ENCODE measurements at places on chromosomes 12 and 14.

GRCh38 chr12:94244165-94245133 is 96.1 kb downstream of the PLXNC1 start:
- DNase-seq: no peak

GRCh38 chr12:5257763-5258495 is 174.0 kb upstream of the NTF3 start:
- no peak for DNase-seq

- DNase-seq: no peak
Measured at GRCh38 chr14:42565556-42565955, 958.9 kb downstream of the LRFN5 start.

- no peak for DNase-seq
Measured at GRCh38 chr12:7113389-7113871, 4.4 kb upstream of the C1RL start.

DNA sequence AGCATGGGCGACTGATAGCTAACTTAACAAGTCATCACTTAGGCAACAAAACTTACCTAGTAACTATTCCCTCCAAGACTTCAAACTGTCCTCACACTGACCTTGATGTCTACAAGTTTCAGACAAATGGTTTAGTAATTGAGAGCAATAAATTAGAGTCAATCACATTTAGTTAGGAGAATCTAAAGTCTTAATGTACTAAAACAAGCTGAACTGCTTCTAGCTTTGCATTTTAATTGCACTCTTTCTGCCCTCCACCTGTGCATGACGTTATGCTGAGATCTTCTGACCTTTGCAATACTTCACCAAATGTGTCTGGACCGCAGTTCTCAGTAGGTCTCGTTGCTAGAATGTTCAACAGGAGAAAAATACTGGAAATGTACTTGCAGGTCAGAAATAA is 158.0 kb downstream of the PIK3C2G start:
- DNase-seq: no peak

DNA sequence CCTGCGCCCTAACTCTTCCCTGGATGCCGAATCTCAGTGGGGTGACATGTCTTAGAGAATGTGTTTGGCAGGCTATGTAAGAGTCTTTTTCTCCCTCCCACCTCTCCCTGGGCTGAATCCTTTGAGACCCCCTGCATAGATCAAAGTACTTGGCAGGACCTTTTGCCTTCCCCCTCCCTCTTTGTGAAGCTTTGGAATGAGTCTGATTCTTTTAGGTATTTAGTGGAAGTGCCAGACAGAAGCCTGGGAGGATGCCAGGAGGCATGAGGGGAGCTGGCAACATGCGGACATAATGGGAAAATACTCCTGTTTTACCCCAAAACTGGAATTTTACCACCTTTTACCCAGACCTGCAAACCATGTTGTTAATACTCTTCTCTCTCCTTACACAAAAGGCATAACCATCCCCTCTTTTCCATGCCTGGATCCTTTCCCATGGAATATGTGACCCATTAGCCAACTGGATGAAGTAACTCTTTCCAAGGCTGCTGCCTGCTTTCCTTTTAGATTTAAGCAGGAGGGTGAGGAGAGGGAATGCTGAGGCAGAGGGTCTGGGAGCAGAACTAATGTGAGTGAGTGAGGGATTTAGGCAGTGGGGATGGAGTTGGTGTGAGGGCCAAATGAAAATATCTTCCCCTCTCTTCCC is 41.7 kb downstream of the TTLL5 start:
- DNase-seq: no peak

DNA sequence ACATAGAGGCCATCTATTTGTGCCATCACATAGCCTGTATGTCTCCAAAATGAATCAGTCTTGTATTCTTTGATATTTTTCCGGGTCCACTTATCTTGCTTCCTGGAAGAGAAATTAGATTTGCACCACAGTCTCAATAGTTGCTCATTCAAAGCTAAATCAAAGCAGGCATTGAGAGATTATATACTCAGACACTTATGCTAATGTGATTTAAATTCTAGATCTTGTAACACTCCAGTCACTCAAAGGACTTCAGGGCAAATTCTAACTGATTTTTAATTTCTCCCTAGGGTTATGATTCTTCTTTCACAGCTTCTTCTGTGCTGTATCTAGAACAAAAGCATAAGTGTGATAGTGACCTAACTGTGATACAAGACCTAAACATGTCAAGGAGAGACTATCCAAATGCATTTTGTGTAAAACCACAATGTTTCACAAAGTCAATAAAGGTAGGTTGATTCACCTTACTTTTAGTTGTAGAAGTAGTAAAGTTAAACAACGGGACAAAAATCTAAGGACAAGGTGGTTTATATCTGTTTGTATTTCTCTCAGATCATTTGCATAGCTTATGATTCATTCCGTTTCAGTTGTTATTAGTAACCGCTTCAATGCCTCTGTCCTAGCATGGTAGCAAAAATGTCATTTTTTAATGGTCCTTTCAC is 26.8 kb downstream of the PLBD1 start:
- DNase-seq: no peak

- no peak for DNase-seq
Measured at GRCh38 chr12:56631790-56632700, 1.9 kb upstream of the BAZ2A start.

GRCh38 chr14:84482256-84483071 is 1047.5 kb upstream of the FLRT2 start:
- DNase-seq: no peak

All from NCI-H1930 (cell line).